H7 (cell line): ENCODE measurements at places on chromosomes 3 and 15.
A peak's percentile ranks its signal among the peaks of the same experiment; 100 is the strongest.

DNA sequence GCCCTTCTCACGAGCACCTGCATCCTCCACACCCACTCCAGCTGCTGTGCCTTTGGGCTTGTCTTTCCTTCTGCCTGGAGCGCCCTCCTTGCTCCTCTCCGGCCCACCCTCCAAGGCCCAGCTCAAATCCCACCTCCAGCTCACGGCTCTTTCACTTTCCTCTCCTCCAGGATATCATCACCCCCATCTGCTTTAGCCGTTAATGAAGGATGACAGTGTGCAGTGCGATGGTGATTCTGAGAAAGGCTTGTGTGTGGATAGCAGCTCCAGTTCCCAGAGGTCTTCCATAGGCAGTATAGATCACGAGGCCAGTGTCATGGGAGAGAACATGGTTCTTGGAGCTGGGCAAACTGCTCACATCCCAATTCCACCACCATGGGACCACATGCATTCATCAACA lies 237.4 kb downstream of the TLE3 start:
- no peak for DNase-seq

- no peak for DNase-seq
These were observed 19.6 kb downstream of the HCLS1 start for GRCh38 chr3:121641127-121641526.

GRCh38 chr15:99385005-99385669 lies 133.9 kb downstream of the LRRC28 start:
- DNase-seq, result no peak

- peak; percentile 73 for DNase-seq
These were observed 78.1 kb downstream of the LSM3 start for GRCh38 chr3:14256561-14257342.

- no peak for DNase-seq
These were observed 90.1 kb downstream of the DUT start for GRCh38 chr15:48421362-48421761.

- DNase-seq, result no peak
These were observed 14.7 kb downstream of the CHD2 start for GRCh38 chr15:92914768-92915221.

DNA sequence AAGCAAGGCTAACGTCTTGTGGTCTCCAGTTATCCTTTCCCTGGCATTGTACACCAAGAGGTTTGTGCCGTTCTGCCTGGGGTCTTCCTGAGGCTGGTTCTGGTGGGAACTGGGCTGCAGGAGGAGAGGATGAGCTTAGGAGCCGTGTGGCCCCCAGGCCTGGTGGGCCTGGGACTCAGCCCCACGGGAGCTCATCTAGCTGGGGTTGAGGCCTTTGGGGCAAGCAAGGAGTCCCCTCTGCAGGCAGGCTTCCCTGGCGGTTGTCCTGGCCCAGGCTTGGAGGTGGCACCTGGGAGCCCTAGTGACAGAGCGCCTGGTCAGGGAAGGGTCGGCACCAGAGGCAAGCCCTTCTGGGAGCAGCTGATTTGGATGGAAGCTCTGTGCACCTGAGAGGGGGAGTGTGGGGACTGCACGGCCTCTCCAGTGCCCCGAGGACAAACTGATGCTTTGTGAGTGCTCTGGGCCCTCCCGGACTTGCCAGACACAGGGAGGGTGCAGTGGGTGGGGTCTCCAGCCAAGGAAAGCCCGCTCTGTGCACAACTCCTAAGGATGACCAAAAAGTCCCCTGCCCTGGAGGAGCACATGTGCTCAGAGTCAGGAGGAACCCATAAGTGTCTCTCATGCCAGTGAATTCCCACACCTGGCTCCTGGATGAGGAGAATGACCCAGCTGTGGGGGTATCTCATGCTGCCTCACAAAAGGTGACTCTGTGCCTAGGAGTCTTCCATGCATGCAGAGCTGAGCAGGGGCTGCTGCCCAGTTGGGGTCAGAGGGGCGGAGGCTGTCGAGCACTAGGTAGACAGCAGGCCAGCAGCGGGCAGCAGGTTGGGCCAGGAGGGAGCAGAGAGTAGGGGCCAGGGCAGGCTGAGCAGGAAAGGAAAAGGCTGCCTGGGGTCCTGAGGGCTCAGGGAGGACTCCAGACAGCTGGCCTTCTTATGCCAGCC lies 2.7 kb downstream of the PAK6 start:
- DNase-seq, result peak; percentile 45

DNA sequence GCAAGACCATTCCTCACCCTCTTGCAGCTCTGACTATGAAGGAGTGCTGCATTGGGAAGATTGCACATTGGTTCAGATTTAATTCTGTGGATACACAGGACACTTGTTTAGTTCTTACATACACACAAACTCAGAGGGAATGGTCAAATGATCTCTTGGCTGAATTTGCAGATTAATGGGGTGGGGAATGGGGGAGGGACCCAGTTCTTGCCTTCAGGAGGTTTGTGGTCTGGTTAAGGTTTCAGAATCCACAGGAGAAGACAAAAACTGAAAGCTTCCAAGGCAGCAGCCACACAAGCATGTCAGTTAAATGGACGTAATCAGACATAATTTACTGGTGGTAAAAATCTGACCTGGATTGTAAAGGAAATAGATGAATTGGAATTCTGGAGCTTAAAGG lies 257.1 kb upstream of the ROPN1 start:
- DNase-seq, result no peak

DNA sequence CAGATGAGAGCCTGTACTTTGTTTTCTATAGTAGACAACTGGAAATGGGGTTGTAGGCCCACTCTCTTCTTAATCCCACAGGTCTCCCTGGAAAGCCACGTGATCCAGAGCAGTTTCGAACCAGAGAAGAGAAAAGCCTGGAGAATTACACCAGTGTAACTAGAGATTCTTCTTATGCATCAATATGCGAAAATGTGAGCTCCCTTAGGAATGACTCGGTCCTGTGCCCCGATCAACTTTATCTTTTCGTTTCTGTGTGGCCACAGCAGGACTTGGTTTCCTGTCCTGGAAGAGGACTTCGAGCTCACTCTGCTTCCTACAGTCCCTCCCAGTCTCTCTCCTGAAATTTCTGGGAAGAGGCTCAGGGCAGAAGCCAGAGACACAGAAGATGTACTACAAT lies 73.8 kb upstream of the TPM1 start:
- no peak for DNase-seq

- no peak for DNase-seq
These were observed 125.3 kb upstream of the BNIP2 start for GRCh38 chr15:59814409-59814808.
